DMS 273 treated with DMSO at 0.1 percent for 48 hours (cell line): ENCODE measurements at places on chromosomes 1 and 21.

DNA sequence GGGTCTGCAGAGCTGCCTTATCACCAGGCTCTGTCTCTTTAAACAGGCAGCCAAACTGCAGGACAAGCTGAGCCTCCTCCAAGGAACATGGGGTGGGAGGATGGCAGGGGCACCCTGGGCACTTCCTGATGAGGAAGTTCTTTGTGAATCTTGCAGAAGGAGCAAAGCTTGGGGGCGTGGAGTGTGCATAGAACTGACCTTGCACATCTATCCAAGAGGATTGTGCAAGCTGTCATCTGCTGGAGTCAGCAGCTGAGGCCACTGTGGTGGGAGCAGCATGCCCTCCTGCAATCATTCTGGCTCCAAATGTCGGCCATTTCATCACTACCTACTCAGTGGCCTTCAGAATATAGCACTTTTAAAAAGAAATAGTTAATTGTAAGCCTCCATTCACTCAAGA is 182.2 kb downstream of the AJAP1 start:
- DNase-seq, result no peak

DNA sequence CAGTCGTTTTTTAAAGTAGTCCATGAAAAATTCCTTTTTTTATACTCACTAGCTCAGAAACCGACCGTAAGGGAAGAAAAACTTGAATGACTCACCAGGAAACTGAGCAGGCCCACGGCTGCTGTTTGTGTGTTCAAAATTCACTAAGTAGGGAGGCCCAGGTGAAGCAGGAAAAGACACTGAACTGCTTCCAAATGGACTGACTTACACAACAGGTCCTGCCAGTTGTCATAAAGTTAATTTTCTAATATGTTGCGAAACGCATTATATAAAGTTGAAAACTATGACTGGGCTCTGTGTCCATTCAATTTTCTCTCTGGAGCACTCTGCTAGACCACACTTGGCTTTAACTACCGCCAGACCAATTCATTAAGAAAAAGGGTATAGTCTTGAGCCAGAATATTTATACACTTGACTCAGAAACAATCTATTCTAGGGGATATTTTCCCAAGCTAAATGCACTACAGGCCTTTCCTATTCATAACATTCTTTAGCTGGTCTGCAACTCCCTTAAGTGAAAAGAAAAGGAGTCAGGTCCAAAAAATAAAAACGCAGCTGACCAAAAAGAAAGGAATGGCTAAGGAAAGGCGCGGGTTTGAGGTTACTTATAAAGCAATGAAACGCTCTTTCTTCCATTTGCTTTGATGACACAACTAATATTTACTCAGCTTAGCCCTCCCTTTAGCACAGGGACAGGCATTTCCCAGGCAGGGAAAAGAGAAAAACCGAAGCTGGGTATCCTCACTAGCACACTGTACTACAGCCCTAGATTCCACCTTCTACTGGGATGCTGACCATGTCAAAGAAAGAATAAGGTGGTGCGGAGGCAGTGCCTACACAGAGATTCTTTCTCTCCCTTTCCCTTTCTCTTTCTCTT is 306.3 kb upstream of the ESRRG start:
- DNase-seq, result no peak

DNA sequence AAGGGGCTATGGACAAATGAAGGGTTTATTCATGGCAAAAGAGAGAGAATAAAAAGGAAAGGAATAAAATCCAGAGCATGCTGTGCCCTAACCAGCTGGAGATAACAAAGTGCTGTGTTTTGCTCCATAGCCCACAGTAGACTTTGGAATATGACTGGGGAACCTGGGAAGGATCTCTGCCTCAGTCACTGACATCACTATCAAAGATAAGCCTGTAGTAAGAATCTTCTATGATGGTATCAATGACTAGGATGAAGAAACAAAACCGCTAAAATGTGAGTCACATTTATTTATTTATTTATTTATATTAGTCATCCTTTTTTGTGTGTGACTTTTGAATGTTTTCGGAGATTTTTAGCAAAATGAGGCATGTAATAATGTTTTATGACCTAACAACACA is 56.3 kb downstream of the NVL start:
- no peak for DNase-seq

DNA sequence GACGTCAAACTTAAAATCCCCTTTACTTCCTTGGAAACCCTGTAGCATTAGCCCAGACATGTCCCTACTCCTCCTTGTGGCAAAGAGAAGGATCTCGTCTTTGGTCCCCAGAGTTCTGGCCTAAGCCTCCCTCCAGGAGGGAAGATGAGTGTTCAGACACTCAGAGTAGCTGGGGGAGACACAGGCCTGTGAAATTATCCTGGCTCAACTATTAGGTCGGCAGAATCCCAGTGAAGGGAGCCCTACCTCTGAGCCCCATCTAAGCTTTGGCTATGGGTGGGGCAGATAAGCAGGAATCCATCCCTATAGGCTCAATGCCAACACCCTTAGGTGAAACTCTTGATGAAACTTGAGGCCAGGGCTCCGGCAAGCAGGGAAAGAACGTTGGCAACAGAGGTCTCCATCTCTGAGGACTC is 1.7 kb upstream of the SFN start:
- DNase-seq, result no peak

DNA sequence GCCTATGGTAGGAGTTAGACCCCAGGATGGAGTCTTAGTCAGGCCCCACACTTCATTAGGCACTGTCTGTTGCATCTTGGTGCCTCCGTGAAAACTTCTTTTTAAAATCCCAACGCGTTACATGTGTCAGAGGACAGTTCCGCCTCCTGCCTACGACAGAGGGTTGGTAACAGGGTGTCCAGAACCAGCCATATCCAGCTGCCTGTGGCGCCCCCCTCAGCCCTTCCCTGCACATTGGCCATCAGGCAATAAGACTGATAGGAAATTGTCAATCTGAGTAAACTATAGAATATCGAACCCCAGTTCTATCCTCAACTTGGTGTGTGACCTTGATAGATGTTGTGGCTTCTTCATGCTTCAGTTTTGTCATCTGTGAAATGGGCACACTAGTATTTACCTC is 108.6 kb upstream of the CSF3R start:
- DNase-seq, result no peak

- DNase-seq, result no peak
Measured at GRCh38 chr1:180407051-180407450, 95.3 kb downstream of the ACBD6 start.

DNA sequence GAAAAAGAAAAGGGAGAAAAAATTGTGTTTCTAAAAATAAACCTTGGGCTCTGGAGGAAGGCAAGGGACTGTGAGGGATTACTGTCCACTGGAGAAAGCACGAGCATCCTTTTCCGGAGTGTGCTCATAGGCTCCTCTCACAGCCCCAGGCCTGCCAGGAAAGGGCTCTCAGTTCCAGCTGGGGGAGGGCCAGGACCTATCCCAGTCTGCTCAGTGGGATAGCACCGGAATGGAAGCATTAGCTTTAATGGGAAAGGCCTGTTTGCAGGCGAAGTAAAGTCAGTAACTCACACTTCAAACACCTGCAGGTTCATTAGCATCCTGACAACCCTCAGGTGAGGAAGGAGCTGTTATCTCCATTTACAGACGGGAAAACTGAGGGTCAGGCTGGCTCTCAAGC is 113.9 kb upstream of the USP24 start:
- no peak for DNase-seq

DNA sequence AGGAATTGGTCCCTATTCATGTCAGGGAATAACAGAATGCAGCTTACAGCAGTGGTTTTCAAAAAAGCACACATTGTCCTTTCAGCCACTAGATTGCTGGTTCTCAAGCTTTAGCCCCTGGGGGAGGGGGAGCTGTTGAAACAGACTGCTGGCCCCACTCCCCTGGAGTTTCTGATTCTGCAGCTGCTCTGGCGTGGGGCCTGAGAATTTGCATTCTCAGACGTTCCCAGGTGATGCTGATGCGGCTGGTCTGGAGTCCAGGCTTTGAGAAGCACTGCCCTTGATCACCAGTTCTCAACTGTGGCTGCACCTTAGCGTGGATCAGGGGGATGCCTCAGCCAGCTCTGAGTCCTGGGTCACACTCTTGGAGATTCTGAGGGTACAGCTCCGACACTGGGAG is 62.7 kb upstream of the LAPTM5 start:
- DNase-seq, result no peak

GRCh38 chr1:7333094-7333493 is 438.0 kb upstream of the VAMP3 start:
- DNase-seq, result no peak

- DNase-seq, result no peak
Measured at GRCh38 chr1:172934417-172934762, 116.4 kb downstream of the TNFSF18 start.

- DNase-seq, result no peak
Measured at GRCh38 chr1:183609313-183609712, 19.1 kb upstream of the NCF2 start.

DNA sequence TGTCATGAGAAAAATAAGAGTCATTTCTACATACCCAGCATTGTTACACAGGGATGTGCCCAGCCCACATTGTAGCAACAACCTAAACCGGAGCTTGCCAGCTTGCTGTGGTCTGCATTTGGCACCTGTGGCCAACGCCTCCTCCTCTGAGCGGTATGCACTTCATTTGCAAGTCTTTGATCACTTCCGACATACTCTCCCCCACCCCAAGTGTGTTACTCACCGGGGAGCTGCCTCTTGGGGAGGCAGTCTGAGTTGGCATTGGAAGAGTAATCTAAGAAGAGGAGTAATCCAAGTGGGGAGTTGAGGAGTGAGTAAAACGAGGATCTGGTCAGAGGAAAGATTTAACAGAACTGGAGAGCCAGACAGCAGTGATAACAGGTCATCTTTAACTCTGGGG is 3.8 kb downstream of the BCL9 start:
- DNase-seq, result peak; percentile 7

DNA sequence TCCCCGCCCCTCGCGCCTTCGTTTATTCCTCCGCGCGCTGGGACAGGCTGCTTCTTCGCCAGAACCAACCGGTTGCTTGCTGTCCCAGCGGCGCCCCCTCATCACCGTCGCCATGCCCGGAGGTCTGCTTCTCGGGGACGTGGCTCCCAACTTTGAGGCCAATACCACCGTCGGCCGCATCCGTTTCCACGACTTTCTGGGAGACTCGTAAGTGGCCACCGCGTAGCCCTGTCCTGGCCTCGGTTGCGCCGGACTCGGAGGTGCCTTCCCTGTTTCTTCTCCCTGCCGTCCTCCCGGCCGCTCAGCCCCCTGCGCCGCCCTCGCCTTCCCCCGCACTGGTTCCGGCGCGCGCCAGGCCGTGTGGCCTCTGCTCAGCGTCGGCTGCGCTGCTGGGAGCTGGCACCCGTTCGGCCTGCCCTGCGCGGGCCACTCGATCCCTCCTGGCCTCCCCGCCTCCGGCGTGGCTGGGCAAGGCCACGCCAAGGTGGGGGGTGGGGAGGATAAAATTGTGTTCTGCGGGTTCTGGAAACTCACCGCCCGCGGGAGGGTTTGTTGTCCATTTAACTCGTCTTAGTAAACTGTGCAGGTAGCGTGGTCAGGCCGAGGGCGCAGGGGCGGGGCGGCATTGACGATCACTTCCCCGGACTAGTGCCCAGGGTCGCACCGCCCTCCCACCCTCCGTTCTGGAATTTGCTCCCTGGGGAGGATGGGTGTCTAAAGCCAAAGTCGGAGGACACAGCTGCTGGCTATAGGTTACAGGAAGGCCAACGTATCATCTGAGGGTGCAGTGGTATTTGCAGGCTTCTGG is at the start of gene PRDX6:
Gene PRDX6 (plus strand): TSS at position 50 of the 808 bp plus-strand sequence. CDS start 63 bp downstream, at position 113.
- peak; percentile 82 for DNase-seq

DNA sequence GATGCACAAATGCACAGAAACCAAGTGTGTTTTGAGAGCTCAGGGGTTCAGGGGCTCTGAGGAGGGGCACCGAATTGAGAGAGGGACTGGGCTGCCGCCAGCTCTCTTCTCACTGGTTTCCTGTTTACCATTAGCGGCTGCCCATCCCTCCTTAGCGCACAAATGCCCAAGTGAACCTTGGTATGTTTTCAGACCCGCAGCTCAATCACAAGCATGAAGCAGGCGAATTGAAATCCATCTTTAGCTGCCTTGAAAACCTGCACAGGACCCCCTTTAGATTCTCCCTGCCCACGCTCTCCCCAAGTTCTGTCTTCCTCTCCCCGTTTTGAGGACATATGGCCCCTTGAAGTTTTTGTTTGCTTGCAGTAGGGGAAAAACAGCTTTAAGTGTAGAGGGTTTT is 61.1 kb upstream of the ACOT11 start:
- no peak for DNase-seq

- no peak for DNase-seq
Measured at GRCh38 chr1:112318263-112318662, 77.8 kb upstream of the CTTNBP2NL start.

- DNase-seq, result no peak
Measured at GRCh38 chr1:181061891-181062835, 26.3 kb upstream of the IER5 start.
